Activated CD8-positive, alpha-beta memory T cell treated with anti-CD3 and anti-CD28 coated beads, Interleukin-2, amount 50 U/mL, for 4 hours (primary cell): ENCODE measurements at places on chromosomes 7 and 10.

DNA sequence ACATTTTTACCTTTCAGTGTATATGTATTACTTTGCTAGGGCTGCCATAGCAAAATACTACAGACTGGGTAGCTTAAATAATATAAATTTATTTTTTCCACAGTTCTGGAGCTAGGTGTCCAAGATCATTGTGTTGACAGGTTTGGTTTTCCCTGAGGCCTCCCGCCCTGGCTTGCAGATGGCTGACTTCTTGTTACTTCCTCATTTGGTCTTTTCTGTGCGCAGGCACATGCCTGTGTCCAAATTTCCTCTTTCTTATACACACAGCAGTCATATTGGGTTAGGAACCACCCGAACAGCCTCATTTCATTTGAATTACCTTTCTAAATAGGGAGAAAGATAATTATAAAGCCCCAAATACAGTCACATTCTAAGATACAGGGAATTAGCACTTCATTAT is 521.6 kb upstream of the SORCS1 start:
- DNase-seq, result no peak

- DNase-seq, result no peak
Measured at GRCh38 chr10:17764142-17764541, 12.1 kb downstream of the TMEM236 start.

DNA sequence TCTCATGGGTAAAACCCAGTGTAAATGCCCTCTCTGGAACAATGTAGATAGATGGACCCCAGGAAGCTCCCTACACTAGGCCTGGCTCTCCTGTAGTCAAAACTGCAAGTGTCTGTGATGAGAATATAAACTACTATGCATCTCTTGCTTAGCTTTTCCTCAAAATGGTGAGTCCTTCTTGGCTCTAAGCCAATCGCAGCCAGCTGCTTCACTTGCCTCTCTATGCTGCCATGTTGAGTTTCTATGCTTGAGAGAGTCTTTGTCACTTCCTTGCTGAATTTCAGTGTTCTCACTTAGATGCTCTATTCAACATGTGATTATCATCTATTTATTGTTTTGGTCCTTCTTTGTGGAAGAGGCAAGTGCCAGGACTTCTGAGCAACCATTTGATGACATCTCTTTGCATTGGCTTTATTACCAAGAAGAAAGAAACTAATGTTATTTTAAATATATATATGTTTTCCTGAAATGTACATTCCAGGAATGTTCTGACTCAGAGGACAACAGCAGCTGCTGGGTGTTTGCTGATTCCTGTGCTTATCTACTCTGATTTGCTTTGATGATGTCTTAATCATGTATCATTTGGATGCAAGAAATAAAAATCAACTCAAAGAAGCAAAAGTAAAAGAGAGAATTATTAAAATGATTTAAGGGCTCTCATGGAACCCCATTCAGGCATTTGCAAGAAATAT is 16.6 kb downstream of the TAS2R40 start:
- no peak for DNase-seq

DNA sequence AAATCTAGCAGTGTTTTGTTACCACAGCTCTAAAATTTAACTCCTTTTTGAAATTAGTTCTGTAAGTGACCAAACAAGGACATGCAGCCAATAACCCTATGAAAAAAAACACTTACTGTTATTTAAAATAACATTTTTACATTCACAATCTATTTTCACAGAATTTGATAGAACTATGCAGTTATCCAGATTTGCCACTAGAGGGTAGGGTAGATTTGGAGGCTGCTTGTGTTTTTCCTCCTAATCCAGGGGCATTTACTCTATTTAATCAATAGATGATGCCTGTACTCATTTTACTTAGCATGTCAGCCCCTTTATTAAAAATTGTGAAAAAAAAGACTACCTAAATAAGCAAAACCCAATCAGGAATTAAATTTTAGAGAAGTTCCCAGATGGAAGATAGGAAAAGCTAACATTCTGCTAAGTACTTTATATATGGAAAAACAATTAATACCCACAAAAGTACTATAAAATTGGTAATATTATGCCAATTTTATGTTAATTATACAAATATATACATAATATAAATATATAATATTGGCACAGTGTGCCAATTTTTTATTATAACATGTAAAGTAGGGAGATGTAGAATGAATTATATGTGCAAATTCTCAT is 18.1 kb upstream of the LIPK start:
- DNase-seq, result no peak

DNA sequence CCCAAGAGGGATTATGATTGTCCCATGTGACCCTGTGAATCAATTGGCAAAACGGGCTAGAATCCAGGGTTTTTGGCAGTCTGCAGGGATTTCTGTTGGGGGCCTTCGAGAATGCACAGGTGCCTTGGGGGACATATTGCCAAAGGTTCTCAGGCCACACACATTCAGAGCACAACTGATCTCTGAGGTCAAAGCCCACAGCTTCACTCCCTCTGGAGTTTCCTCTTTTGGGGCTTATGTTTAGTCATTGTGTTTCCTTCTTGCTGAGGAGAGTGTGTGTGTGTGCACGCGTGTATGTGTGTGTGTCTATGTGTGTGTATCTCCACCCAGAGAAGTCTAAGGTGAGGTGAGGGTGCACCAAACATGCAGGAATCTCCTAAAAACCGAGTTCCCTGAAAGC is 8.8 kb downstream of the PPIF start:
- no peak for DNase-seq

DNA sequence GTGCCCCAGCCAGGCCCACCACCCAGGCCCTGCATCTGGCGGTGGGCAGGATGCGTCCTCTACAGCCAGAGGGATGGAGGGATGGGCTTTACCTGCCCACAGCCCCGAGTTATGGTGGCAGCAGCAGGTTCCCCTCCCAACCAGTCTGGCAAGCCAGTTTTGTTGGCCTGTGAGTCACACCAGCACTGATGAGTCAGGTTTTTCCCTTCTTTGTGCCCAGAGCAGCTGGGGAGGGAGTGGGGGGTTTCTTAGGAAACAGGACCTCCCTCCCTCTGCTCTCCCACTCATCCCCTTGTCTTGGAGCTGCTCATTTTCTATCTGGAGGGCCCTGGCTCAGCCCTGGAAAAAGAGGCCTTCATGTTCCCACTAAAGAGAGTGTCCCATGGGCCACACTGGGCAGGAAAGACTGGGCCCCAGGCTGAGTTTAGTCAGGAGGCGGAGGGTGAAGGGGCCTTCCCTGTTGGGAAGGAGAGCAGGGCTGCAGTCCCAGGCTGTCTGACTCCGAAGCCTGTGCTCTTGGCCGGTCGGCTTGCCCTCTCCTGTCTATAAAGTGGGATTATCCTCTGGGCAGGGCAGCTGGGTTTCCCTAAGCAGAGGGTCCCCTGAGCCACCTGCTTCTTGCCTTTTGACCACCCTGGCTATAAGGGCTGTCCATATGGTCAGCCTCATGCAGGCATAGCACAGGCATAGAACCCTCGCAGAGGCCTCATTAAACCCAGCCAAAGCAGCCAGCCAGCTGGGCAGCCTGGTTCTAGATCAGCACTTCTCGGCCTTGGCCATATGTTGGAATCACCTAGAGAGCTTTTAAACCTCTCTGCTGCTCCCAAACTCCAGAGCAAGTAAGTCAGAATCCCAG is 30.2 kb upstream of the ANKRD2 start:
- DNase-seq, result peak; percentile 35

GRCh38 chr10:90849956-90850749 is 7.7 kb downstream of the HTR7 start:
- no peak for DNase-seq
